ENCODE measurements at places on chromosomes 12 and 14.
A peak's percentile ranks its signal among the peaks of the same experiment; 100 is the strongest.

- no peak for DNase-seq
Measured at GRCh38 chr14:22521449-22522239, 67.4 kb downstream of the DAD1 start.

- DNase-seq = no peak
Measured at GRCh38 chr12:120010661-120011230, 21.7 kb downstream of the BICDL1 start.

GRCh38 chr14:97748616-97749015, 951.4 kb downstream of the VRK1 start:
- DNase-seq = no peak

DNA sequence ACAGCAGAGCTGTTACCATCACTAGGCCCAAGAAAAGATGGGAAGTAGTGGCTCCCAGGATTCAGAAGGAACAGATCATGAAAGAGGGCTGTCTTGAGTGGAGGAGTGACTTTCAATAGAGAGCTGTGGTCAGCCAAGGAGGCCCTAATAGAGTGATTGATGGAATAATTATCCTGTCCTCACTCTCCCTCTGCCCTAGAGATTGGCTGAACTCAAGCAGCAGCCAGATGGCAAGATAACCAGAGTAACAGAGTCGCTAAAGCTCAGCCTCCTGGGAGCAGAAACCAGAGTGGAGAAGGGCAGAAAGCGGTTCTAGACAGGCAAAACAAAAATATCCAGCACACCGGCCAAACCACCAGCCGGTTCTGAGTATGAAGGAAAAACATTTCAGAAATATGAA, 23.1 kb downstream of the GMFB start:
- DNase-seq = no peak

GRCh38 chr12:90896164-90896563, 58.8 kb downstream of the CCER1 start:
- peak; percentile 92 for DNase-seq

DNA sequence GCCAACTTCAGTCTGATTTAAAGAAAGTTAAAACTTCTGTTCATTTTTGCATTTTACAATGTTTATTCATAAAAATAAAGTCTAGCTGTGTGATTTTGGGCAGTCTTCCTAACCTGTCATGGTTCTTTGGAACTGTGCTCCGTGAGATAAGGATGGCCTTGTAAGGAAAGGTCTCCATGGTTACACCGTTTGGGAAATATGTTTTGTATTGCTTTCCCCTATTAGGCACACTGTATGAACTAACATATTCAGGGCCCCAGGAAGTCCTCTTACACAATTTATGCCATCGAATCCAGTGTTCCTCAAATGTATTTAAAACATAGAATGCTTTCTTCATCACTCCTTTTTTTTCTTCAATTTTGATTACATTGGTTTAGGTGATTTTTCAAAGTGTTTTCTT, 54.5 kb downstream of the APAF1 start:
- no peak for DNase-seq

DNA sequence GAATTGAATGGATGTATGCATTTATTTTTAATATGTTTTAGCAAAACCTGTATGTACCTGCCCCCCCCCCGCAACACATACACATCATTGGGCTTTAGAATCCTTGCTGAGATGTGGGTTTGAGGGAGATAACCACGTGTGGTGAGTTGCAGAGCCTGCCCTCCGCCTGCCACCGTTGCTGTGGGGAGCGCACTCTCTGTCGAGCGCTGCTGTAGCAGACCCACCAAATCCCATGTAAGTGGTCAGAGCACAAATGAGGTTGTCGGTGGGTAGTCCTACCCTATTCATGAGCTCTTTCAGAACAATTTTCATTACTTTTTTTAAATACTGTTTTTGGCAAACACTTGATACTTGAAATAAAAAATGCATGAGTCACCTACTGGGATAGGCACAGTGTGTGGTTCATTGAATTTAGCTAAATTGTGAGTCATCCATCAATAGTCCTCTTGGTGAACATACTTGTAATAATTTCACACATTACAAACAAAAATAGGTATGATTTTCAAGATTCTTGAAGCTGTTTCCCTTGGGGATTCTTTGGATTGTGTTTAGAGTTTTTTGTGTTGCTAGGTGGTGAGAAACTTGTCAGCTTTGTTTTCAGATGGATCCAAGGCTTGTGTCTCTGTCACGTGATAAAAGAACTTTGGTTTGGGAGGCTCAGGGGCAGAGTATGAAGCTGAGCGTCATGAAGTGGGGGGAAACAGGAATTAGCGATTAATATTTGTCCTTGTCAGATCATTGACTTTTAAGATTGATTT, 107.6 kb downstream of the PTCSC3 start:
- DNase-seq = no peak

DNA sequence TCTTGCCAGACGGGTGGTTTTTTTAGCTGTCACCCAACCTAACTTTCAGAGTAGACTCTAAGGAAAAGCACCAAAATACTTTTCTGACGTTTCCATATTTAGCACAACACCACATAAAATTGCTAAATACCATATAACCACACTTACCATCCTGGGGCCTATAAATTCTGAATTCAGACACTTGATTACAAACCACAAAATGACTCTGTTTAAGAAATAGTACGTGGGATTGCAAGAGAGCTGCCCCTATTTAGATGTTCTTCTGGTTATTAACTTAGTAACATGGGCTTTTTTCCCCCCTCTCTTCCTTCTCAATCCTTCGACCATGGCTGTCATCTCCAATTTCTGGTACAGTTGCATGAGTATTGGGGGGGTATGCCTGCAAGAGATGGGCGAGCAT, 287.7 kb downstream of the BMP4 start:
- DNase-seq = no peak

DNA sequence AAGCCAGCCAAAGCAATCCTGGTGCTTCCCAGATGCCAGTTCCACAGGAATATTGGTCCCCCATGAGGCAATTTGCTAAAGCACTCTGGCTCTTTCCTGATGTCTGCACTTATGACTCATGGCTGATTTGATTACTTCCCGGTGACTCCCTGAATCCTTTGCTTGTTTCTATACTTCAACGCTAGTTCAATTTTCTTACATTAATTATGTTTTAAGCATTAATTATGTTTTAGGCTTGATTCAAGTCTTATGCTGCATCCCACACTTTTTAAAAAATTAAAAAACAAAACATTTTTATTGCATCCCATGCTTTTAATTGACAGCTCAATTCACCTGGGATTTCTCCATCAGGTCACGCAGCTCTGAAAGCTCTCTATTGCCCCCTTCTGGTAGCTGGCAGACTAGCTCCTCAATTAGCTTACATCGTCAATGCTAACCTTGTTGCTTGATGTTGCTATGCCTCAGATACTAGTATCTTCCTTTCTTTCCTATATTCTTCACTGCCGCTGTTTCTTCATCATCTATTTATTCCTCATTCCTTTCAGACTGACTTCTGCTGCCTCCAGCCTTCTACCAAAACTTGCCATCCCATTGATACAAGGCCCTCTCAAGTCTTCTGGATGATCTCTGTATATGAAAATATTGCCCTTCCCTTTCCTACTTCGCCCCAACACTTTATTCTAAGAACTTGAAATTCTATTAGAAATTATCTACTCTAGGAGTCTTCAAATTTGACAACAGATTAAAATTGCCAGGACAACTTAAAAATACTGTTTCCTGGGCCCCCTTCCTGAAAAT, 32.0 kb downstream of the TSHR start:
- DNase-seq = peak; percentile 20

GRCh38 chr14:59451849-59452248, 13.3 kb downstream of the GPR135 start:
- no peak for DNase-seq
